Mammary microvascular endothelial cell (primary cell): ENCODE measurements at places on chromosomes 1 and 21. TPM values are rescaled to one million over a fixed set of nuclear protein-coding genes. Genes with fewer than 3 reads are reported as not detected.

The RXRG gene
- total RNA-seq, result not detected in 2 replicates

The FBXO2 gene
- total RNA-seq, result 0.74 TPM in 1 of 2 replicates, not detected in the other

The BMP8B gene
- not detected in 2 replicates for total RNA-seq

The NADK gene
- 56.0 and 60.1 TPM in 2 replicates for total RNA-seq

The ATF6 gene
- total RNA-seq, result 41.4 and 44.4 TPM in 2 replicates

The PGLYRP4 gene
- not detected in 2 replicates for total RNA-seq

The FAM167B gene
- total RNA-seq, result 20.3 and 24.0 TPM in 2 replicates

The ZC3H12A gene
- 4.2 and 5.7 TPM in 2 replicates for total RNA-seq

The MAP3K21 gene
- 0.39 and 0.60 TPM in 2 replicates for total RNA-seq

The PSEN2 gene
- total RNA-seq, result 23.4 and 23.8 TPM in 2 replicates

The OR2T2 gene
- not detected in 2 replicates for total RNA-seq

The ABCA4 gene
- 2.3 and 3.8 TPM in 2 replicates for total RNA-seq

The TRIM67 gene
- not detected in 2 replicates for total RNA-seq

The SPATA46 gene
- total RNA-seq, result not detected in 2 replicates

The BACE2 gene
- total RNA-seq, result 238 and 264 TPM in 2 replicates

The CSMD2 gene
- under 0.01 TPM in 2 replicates for total RNA-seq

The TMIGD3 gene
- 0.59 TPM in 1 of 2 replicates, not detected in the other for total RNA-seq

The MCM3AP gene
- total RNA-seq, result 32.6 and 45.0 TPM in 2 replicates

The CLDN19 gene
- not detected in 2 replicates for total RNA-seq

The NPPB gene
- 0.47 TPM in 1 of 2 replicates, not detected in the other for total RNA-seq

The CD160 gene
- total RNA-seq, result not detected in 2 replicates

The RNF19B gene
- 32.9 and 33.1 TPM in 2 replicates for total RNA-seq

The CD1C gene
- not detected in 2 replicates for total RNA-seq

The CCDC27 gene
- total RNA-seq, result not detected in 2 replicates

The CD2 gene
- not detected in 2 replicates for total RNA-seq

The REN gene
- 0.39 and 0.40 TPM in 2 replicates for total RNA-seq

The LCE2A gene
- total RNA-seq, result not detected in 2 replicates
